ENCODE measurements at places on chromosomes 1 and 21.

GRCh38 chr1:208026880-208027438 is 116.0 kb upstream of the CD34 start:
- no peak for DNase-seq

GRCh38 chr1:111200802-111201161 is 336 bp upstream of the DENND2D start:
- no peak for DNase-seq

- no peak for DNase-seq
These were observed 35.8 kb downstream of the IER5 start for GRCh38 chr1:181124291-181124751.

DNA sequence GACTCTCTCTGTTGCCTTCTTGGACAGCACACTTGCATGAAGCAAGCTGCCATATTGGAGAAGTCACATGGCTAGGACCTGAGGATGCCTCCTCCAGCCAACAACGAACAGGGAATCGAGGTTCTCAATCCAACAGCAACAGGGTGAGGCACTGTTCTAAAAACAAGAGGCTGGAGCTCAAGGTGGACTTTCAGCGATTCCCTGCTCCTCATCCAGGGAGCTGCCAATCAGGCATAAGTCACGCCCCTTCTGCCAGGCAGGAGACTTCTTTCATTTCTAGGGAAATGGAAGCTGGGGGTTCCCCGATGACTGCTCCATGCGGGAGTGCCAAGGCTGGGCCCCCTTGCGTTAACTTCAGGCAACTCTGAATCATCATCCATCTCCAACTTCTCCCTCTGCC is 22.7 kb upstream of the IFNAR1 start:
- no peak for DNase-seq

GRCh38 chr1:27496604-27497155 is 6.7 kb upstream of the WASF2 start:
- DNase-seq: no peak

DNA sequence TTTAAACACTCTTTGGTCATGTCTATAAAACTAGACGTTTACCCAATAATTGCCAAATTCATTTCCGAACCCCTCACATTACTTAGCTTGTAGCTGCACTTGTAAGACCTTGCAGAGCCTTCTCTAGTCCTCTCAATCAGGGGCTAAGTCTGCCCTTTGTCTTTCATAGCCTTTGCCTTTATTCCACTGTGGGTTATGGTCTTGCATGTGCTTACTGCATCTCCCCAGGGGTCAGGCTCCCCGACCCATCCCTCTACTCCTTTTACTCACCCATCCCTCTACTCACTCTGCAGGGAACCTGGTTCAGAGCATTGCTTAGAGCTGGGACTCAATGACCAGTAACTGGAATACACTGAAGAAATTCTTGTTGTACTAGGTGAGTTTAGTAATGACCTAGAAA is 235.4 kb downstream of the PCP4 start:
- DNase-seq: no peak

DNA sequence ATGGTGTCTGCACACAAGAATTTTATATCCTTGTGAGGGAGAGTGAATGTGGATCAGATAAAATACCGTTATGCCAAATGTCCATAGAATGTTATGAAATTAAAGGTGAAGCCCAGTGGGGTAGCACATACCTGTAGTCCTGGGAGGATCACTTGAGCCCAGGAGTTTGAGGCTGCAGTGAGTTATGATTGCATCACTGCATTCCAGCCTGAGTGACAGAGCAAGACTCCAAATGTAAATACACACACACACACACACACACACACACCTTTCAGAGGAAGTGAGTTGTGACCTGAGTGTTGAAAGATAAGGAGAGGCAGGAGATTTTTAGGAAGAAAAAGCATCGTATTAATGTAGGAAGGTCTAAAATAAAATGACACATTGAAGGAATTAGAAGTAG is 28.1 kb upstream of the ZYG11A start:
- no peak for DNase-seq

- DNase-seq: no peak
These were observed 37.9 kb downstream of the ARID4B start for GRCh38 chr1:235289859-235290739.

DNA sequence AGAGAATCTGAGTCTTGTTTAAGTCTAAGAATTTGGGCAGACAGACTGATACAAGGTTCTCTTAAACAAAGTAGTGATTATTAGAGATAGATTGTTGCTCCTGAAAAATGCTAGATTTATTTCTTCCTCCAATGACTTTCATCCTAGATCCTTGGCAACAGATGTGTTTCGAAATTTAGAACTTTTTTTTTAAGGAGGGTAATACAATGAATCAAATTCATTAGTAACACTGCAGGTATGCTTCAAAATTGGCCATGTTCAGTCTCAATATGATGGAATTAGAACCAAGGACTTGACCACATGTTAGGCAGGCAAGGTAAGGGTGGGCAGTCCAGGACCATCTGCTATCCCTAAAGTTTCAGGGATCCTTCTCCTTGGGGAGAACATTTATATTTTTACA is 4.5 kb upstream of the LCE1F start:
- no peak for DNase-seq

DNA sequence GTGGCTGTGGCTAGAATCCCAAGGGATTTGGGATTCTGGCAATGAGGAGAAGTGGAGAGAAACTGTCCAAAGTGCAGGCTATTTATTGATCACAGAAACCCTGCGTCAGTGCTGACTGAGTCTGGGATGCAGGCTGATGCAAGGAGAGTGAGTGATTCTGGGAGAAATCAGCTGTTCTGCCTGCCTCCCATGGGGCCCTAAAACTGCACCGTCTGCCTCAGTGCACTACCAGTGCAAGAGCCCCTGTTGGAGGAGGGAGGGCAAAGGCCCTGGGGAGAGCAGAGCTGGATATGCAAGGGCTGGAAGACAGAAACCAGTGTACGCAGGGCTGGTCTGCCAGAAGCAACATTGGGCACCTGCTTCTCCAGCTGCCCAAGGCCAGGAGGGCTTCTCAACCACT is 42.6 kb downstream of the C1orf198 start:
- DNase-seq: no peak

- DNase-seq: peak; percentile 73
These were observed at the start of gene UBR4 for GRCh38 chr1:19209990-19210771. Gene UBR4, minus strand, starts transcription at chr1:19210266. Its CDS starts 18 bp downstream, at chr1:19210248.

- no peak for DNase-seq
These were observed at the start of gene FCRL5 for GRCh38 chr1:157551694-157552693. Gene FCRL5, minus strand, starts transcription at chr1:157552515. Its CDS starts 153 bp downstream, at chr1:157552362.

GRCh38 chr1:66951513-66951912 is 26.7 kb downstream of the MIER1 start:
- no peak for DNase-seq

- DNase-seq: no peak
These were observed 85.4 kb upstream of the SLC35F3 start for GRCh38 chr1:233819042-233819441.

GRCh38 chr1:236893626-236894545 is 98.8 kb downstream of the MTR start:
- DNase-seq: no peak

- DNase-seq: peak; percentile 86
These were observed 3.8 kb downstream of the NFIA start for GRCh38 chr1:61085983-61086644.

DNA sequence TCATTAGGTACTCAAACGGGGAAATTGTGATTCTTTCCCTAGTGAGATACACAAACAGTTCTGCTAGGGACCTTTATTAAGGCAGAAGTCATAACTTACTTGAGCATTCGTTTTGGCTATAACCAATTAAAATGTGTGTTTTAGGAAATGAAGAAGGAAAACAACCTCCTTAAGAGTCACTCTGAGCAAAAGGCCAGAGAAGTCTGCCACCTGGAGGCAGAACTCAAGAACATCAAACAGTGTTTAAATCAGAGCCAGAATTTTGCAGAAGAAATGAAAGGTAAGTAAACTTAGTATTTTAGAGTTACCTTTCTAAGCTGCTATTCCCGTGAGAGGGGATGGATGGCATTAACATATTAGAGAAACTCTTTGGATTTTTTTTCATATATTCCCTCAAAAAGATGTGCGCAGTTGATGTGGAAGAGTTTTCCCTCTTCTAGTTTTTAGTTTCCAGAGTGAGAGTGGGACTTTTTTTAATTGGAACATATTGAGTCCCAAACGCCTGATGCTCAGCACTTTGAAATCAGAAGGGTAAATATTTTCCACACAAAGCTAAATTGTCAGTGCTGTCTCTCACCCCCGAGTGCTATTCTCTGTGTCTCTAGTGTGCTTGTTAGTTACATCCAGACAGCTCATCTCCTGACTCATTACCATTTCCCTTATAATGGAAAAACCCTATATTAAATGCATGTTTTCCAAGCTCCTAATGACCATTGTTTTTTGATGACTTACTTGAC is 34.9 kb downstream of the CENPF start:
- no peak for DNase-seq

GRCh38 chr1:43267818-43268425 is 1.9 kb upstream of the TMEM125 start:
- no peak for DNase-seq

DNA sequence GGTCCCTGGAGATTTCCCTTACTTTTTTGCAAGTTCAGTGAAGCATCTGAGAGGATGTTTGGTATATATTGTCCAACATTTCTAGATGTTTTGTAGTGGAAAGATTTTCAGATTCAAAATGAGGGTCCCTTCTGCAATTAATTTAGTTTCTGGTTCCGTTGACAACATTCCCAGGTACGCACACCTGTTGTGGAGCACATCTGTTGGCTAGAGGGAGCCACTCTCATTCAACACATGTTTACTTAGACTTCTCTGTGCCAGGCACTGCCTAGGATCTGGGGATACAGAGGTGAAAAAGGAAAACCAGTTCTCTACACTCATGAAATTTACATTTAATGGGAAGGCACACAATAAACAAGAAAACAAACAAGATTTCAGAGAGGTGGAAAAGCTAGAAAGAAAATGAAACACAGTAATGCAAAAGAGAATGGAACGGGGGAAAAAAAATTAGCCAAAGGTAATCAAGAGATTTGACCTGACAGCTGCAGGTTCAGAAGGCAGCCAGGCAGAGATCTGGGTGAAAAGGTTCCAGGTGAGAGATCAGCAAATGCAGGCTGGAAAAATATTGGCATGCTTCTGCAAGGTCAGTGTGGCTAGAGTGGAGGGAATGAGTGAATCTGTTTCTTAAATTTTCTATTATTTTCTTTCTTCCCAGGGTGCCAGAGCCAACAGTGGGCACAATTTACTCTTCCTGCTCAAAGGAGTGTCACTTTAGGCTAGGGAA is 48.4 kb upstream of the KAZN start:
- DNase-seq: peak; percentile 67

DNA sequence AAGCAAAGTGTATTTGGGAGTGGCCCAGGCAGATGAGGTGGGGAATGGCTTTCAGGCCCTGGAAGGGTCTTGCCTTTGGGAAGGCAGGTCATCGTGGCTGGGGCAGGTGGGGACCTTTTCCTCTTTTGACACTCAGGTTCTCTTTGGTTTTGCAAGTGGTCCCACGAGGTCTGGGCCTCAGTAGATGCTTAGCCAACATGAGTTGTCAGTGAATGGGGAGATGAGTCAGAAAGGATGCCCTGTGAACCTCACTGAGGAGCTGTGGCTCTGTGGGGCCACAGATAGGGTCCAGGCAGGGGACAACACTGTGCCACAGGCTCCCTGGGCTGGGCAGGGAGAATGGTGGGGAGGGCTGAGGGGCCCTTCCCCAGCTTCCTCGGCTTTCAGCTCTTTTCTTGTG is 19.0 kb downstream of the ARHGEF10L start:
- DNase-seq: no peak

DNA sequence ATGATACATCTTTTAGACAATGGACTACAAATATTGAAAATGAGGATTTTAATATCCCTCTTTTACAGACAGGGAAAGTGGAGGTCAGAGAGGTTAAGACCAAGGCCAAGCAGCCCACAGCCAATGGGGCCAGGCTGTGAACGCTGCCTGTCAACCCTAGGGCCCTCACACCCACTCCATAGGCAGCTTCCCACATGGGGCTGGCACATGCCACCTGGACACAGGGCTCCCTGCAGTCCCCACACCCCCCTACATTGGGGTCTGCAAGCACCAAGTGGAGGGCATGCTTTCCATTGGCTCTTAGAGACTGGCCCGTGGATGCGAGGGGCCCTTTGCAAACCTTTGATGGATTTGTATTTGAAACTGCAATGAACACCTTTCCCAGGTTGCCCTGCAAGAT is 348.5 kb upstream of the VAMP3 start:
- no peak for DNase-seq

DNA sequence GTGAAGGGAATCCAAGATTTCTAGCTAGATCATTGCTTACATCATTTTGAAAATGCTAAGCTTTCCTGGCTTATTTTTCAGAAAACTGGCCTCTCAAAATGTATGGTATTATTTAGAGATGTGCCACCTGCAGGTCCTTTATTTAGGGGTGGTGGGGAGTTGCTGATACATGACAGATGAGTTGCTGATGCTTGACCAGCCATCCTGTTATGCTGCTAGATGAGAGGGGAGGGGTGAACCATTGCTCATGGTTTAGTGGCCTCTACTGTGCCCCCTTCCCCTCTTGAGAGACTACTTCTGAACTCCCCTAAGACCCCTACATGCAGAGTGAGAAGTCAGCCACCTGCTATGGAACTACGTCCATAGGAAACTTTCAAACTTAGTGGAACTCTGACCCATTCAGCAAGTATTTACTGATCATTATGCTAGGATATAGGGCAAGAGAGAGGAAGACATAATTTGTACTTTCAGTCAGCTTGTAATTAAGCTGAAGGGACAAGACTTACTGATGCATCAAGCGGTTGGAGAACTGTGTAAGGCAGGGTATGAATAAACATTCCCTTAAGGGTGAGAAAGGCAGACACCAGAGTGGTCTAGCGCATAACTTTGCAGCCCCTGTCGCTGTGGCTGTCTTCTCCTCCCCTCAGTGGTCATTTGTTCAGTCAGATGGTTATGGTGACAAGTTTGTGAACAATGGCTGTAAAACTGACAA is 34.6 kb downstream of the SLAMF6 start:
- DNase-seq: no peak

- DNase-seq: no peak
These were observed 865.4 kb downstream of the LTN1 start for GRCh38 chr21:28127175-28127785.

DNA sequence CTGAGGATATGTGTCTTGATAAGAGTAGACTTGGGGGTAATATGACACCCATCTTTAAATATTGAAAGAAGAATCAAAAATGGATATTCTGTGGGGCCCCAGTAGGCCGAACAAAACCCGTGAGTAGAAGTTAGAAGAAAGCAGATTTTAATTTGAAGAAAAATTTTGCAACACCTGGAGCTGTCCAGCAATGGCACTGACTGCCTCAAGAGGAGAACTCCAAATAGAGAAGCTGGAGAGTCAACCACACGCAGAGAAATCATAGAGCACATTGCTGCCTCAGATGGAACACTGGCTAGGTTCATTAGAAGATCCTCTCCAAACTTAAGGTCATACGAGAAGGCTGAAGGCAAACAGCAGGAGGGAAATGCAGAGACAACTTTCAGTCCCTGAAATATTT is 6.8 kb downstream of the NHLH1 start:
- DNase-seq: no peak

- no peak for DNase-seq
These were observed 49.7 kb downstream of the NMNAT2 start for GRCh38 chr1:183368213-183369108.

All from NCI-H2029 treated with DMSO at 0.1 percent for 48 hours (cell line).